K562 (cell line): ENCODE measurements at places on chromosomes 11 and 22. TPM values are rescaled to one million over a fixed set of nuclear protein-coding genes. Genes with fewer than 3 reads are reported as not detected.

- H3K4me1 ChIP-seq, result no peaks in the 10 kb centered on the region
- DNase-seq, result no peak
- H3K27me3 ChIP-seq, result no peaks in the 10 kb centered on the region
- no peak overlapping the region for H3K27ac ChIP-seq
- H3K36me3 ChIP-seq, result peaks cover 2% of the 10 kb centered on the region; the same call in 1 of the 3 replicates
These were observed 21.2 kb downstream of the ARL14EP start for GRCh38 chr11:30344085-30344484.

- H3K36me3 ChIP-seq, result no peaks in the 10 kb centered on the region
- H3K27ac ChIP-seq, result no peak overlapping the region
- no peaks in the 10 kb centered on the region for H3K4me1 ChIP-seq
- no peak for DNase-seq
These were observed 98.9 kb downstream of the PGR start for GRCh38 chr11:101030692-101031091.

Gene OR52E6
- polyA plus RNA-seq, result not detected in 2 replicates

GRCh38 chr11:125241104-125241503 lies 76.6 kb downstream of the PKNOX2 start:
- H3K27me3 ChIP-seq, result peaks cover 51% of the 10 kb centered on the region
- no peak for DNase-seq
- H3K4me1 ChIP-seq, result no peaks in the 10 kb centered on the region
- no peak overlapping the region for H3K27ac ChIP-seq
- H3K4me3 ChIP-seq, result no peak overlapping the region

DNA sequence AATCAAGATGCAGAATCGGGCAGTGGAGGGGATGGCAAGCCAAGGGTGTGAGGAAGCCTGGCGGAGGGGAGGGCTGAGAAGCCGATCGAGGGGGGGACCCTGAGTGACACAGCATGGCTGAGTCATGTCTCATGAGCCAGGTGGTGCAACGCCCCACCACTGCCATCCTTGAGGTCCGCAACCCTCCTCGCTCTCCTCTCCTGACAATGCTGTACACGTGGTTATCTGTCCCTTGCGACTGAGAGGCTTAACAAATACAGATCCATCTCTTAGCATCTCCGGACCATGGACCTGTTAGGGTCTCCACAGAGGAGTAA lies 14.2 kb downstream of the SLC22A12 start:
- no peaks in the 10 kb centered on the region for H3K36me3 ChIP-seq
- DNase-seq, result no peak
- no peak overlapping the region for H3K27ac ChIP-seq

GRCh38 chr11:12723421-12724300 lies 49.4 kb downstream of the TEAD1 start:
- no peak overlapping the region for H3K4me3 ChIP-seq
- H3K36me3 ChIP-seq, result no peaks in the 10 kb centered on the region
- H3K27ac ChIP-seq, result no peak overlapping the region
- H3K4me1 ChIP-seq, result peaks cover 34% of the 10 kb centered on the region
- H3K27me3 ChIP-seq, result no peaks in the 10 kb centered on the region

DNA sequence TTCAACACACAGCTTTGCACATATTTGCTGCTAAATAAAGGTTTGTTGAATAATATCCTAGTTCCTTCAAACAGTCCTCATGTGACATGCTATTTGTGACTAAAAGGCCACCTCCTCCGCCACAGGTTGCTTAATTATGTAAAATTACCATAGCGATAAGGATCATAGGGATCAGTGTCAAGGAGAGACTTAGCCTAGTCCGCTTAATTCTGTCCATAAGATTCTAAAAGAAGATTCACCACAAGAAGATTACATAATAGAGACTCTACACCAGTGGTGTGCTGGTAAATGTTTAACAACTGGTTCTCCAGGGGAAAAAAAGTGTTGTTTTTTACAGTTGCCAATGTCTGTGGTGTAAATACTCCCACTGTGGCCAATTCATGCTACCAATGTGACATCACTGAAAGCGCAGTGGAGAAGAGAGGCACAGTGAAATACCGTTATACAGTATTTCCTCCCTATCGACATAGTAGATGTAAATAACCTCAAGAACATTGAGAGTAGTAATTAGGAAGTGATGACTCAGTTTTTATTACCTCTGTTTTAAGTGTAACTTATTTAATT lies 4.2 kb upstream of the CHRDL2 start:
- peaks cover 6% of the 10 kb centered on the region; the same call in 1 of the 2 replicates for H3K4me1 ChIP-seq
- DNase-seq, result no peak
- no peak overlapping the region for H3K4me3 ChIP-seq
- H3K27ac ChIP-seq, result no peak overlapping the region

DNA sequence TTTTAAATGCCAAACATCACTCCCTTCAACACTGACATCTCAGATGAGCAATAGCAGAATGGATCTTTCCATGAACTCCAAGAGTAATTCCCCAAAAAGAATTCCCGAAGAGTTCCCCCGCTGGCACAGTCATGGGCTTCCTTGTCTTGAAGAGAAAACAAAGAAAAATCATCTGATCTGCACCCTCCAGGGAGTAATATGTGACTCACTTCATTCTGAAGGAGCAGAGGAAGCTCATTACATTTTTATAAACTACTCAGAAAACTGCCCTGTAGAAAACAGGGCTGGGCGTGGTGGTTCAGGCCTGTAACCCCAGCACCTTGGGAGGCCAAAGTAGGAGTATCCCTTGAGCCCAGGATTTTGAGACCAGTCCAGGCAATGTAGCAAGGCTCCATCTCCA lies 35.7 kb downstream of the CELSR1 start:
- H3K4me1 ChIP-seq, result no peaks in the 10 kb centered on the region; the same call in 1 of the 2 replicates
- H3K36me3 ChIP-seq, result no peaks in the 10 kb centered on the region
- no peak overlapping the region for H3K4me3 ChIP-seq
- peaks cover 21% of the 10 kb centered on the region for H3K27me3 ChIP-seq
- no peak overlapping the region for H3K27ac ChIP-seq
- no peak for DNase-seq

Gene KCNQ1
- polyA plus RNA-seq, result not detected in 2 replicates

DNA sequence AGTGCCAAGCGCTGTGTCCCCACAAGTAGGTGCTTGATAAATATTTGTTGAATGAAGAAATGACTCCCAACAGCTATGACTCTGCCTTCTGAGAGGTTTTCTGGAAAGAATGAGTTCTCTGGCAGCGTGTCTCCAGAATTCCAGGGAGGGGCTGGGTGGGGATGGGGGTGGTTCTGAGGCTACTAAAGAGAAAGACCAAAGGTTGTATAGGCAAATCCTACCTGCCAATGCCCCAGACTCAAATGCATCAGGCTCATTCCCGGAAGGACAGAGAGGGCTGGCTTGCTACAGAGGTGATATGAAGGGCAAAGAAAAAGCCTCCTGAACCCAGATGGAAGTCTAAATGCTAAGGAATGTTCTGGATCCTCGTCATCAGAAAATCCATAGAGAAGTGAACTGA lies 1.9 kb downstream of the DUSP18 start:
- no peak for DNase-seq
- no peak overlapping the region for H3K27ac ChIP-seq
- H3K4me1 ChIP-seq, result peaks cover 7% of the 10 kb centered on the region; the same call in 1 of the 3 replicates
- no peak overlapping the region for H3K4me3 ChIP-seq

GRCh38 chr22:33049119-33049729 lies 9.0 kb downstream of the SYN3 start:
- peak; percentile 65 for DNase-seq
- no peaks in the 10 kb centered on the region for H3K36me3 ChIP-seq
- no peaks in the 10 kb centered on the region for H3K27me3 ChIP-seq
- H3K4me3 ChIP-seq, result no peak overlapping the region
